ENCODE measurements at places on chromosomes 1 and 21. TPM values are rescaled to one million over a fixed set of nuclear protein-coding genes. Genes with fewer than 3 reads are reported as not detected.
A peak's percentile ranks its signal among the peaks of the same experiment; 100 is the strongest.

The HMGCS2 gene
- total RNA-seq, result not detected

- H3K27ac ChIP-seq, result peak overlapping the region; percentile 39
- H3K27me3 ChIP-seq, result no peaks in the 10 kb centered on the region
- DNase-seq, result no peak
- peaks cover 9% of the 10 kb centered on the region for H3K36me3 ChIP-seq
- peaks cover 7% of the 10 kb centered on the region for H3K4me1 ChIP-seq
Measured at GRCh38 chr1:161216945-161217712, 2.0 kb downstream of the FCER1G start.

The CYP4A11 gene
- total RNA-seq, result not detected

GRCh38 chr1:237709355-237709754, 181.4 kb downstream of the ZP4 start:
- H3K27me3 ChIP-seq, result peaks cover 13% of the 10 kb centered on the region
- H3K27ac ChIP-seq, result no peak overlapping the region
- H3K4me1 ChIP-seq, result no peaks in the 10 kb centered on the region

- H3K27me3 ChIP-seq, result no peaks in the 10 kb centered on the region
- no peak overlapping the region for H3K27ac ChIP-seq
- DNase-seq, result no peak
- no peak overlapping the region for H3K4me3 ChIP-seq
- H3K4me1 ChIP-seq, result peaks cover 27% of the 10 kb centered on the region
- no peaks in the 10 kb centered on the region for H3K36me3 ChIP-seq
Measured at GRCh38 chr1:9399510-9400424, 107.1 kb downstream of the SPSB1 start.

The FYB2 gene
- total RNA-seq, result not detected

- peaks cover 93% of the 10 kb centered on the region for H3K27me3 ChIP-seq
- no peak overlapping the region for H3K4me3 ChIP-seq
- no peaks in the 10 kb centered on the region for H3K36me3 ChIP-seq
- DNase-seq, result no peak
- no peak overlapping the region for H3K27ac ChIP-seq
Measured at GRCh38 chr1:111392042-111392441, 35.5 kb downstream of the OVGP1 start.

GRCh38 chr1:205391386-205391785, 30.5 kb downstream of the LEMD1 start:
- H3K4me1 ChIP-seq, result no peaks in the 10 kb centered on the region
- no peak overlapping the region for H3K27ac ChIP-seq
- DNase-seq, result no peak
- H3K27me3 ChIP-seq, result no peaks in the 10 kb centered on the region
- no peak overlapping the region for H3K4me3 ChIP-seq
- H3K36me3 ChIP-seq, result no peaks in the 10 kb centered on the region

DNA sequence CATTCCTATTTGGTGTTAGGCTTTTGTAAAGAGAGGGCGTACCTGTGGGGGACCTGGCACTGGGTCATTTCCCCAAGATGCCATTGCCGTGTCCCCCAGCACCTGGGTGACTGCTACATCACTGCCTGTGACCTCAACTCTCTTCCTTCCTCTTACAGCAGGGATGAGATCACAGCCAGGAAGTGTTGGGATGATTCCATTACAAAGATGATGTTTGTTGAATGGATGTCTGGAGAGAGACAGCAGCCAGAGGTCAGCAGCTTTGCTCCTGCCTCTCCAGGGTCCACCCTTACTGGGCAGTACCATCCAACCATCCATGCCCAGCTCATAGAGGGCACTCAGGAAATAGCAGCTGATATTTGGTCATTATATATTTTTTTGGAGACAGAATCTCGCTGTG, 35.1 kb downstream of the TMEM51 start:
- H3K27ac ChIP-seq, result no peak overlapping the region
- no peaks in the 10 kb centered on the region for H3K4me1 ChIP-seq
- H3K4me3 ChIP-seq, result no peak overlapping the region
- H3K27me3 ChIP-seq, result no peaks in the 10 kb centered on the region
- no peak for DNase-seq

GRCh38 chr1:216247937-216248336, 175.3 kb downstream of the USH2A start:
- no peak for DNase-seq
- H3K4me1 ChIP-seq, result no peaks in the 10 kb centered on the region
- H3K36me3 ChIP-seq, result no peaks in the 10 kb centered on the region
- H3K4me3 ChIP-seq, result no peak overlapping the region
- no peaks in the 10 kb centered on the region for H3K27me3 ChIP-seq

The WDR64 gene
- not detected for total RNA-seq

DNA sequence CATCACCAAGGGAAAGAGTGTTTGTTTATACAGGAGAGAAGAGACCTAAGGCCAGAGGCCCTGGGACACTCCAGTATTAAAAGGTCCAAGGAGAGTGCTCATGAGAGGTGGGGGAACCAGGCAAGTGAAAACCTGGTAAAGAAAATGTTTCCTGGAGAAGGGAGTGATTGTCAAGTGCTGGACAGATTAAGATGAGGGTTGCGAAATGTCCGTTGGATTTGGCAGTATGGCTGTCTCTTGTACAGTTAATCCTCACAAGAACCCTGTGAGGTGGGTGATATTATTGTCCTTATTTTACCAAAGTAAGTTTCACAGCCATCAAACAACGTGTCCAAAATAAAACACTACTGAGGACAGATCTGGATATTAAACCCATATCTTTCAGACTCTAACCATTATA, 44.2 kb downstream of the RPAP2 start:
- H3K4me1 ChIP-seq, result no peaks in the 10 kb centered on the region
- no peak overlapping the region for H3K27ac ChIP-seq
- H3K4me3 ChIP-seq, result no peak overlapping the region
- DNase-seq, result no peak
- no peaks in the 10 kb centered on the region for H3K27me3 ChIP-seq

The CNR2 gene
- not detected for total RNA-seq

The TGFBR3 gene
- total RNA-seq, result 1.6 TPM

DNA sequence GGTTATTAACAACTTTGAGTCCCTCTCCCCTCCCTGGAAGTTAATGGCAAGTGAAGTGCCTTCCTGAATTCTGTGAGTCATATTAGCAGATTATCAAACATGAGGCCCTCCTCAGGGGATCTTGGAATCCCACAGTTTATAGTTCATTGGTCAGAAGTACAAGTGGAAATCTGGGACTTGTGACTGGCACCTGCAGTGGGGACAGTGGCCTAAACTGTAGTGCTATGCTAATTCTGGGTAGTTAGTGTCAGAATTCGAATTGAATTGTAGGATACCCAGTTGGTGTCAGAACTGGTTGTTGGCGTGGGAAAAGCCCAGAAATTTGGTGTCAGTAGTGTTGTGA, 26.2 kb downstream of the ZYG11B start:
- DNase-seq, result no peak
- no peak overlapping the region for H3K4me3 ChIP-seq
- peaks cover 8% of the 10 kb centered on the region for H3K4me1 ChIP-seq
- no peaks in the 10 kb centered on the region for H3K27me3 ChIP-seq

The TDRD10 gene
- total RNA-seq, result not detected

GRCh38 chr1:248813546-248813945, 12.2 kb downstream of the SH3BP5L start:
- H3K27ac ChIP-seq, result no peak overlapping the region
- no peaks in the 10 kb centered on the region for H3K27me3 ChIP-seq
- no peak overlapping the region for H3K4me3 ChIP-seq
- DNase-seq, result no peak

The MPZ gene
- total RNA-seq, result 0.43 TPM

The CD52 gene
- 1.2 TPM for total RNA-seq

- no peak for DNase-seq
- H3K4me1 ChIP-seq, result no peaks in the 10 kb centered on the region
- H3K4me3 ChIP-seq, result no peak overlapping the region
- no peaks in the 10 kb centered on the region for H3K36me3 ChIP-seq
Measured at GRCh38 chr1:97164276-97164639, 442.7 kb downstream of the PTBP2 start.

GRCh38 chr1:48005253-48006117, 8.3 kb upstream of the TRABD2B start:
- DNase-seq, result no peak
- no peaks in the 10 kb centered on the region for H3K36me3 ChIP-seq
- no peak overlapping the region for H3K4me3 ChIP-seq
- H3K27ac ChIP-seq, result no peak overlapping the region

- H3K27ac ChIP-seq, result no peak overlapping the region
- no peak overlapping the region for H3K4me3 ChIP-seq
- no peak for DNase-seq
- 0 out of 2 replicates have a peak, but pooled peaks cover 7% of the 10 kb centered on the region for H3K27me3 ChIP-seq
- no peaks in the 10 kb centered on the region for H3K36me3 ChIP-seq
Measured at GRCh38 chr1:47967864-47968555, 29.2 kb downstream of the TRABD2B start.

DNA sequence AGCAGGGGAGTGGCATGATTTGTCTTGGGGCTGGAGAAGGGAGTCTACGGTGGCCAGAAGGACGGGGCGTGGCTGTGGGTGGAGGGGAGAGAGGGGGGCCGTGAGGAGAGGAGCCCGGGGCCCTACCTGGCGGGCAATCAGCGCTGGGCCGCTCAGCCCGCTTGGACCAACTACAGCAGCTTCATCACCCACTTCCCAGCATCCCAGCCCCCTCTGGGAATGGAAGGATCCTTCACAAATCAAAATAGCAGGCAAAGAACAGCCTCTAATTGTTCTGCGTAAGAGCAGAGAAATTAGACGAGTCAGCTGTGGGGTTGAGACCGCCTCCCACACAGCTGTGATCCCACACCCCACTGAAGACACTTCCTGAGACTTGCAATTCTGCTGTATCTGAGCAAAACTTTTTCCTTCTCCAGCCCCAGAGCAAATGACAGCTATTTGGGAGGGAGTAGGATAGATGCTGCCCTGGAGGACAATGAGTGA, 43.5 kb downstream of the OPRD1 start:
- H3K27ac ChIP-seq, result no peak overlapping the region
- no peaks in the 10 kb centered on the region for H3K4me1 ChIP-seq

DNA sequence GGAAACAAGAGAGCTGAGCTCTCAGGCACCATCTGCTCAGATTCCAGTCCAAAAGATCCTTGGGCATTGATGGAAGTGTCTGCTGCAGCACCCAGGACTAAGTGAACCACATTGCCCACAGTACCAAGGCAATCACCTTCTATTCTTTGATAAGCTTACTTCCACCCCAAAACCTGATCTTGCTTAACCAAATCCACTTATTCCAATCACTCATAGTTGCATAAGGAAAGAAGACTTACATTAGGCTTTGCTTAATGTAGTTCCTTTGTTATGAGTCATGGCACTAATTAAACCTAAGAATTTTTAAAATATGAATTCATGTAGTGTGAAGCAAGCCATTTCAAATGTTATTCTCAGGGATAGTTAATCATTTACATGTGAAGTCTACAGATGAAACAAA, 84.5 kb downstream of the UCHL5 start:
- no peak overlapping the region for H3K27ac ChIP-seq
- no peaks in the 10 kb centered on the region for H3K4me1 ChIP-seq
- no peaks in the 10 kb centered on the region for H3K36me3 ChIP-seq
- H3K4me3 ChIP-seq, result no peak overlapping the region
- no peaks in the 10 kb centered on the region for H3K27me3 ChIP-seq

- no peak overlapping the region for H3K27ac ChIP-seq
- H3K4me1 ChIP-seq, result no peaks in the 10 kb centered on the region
- no peaks in the 10 kb centered on the region for H3K27me3 ChIP-seq
- DNase-seq, result no peak
- H3K4me3 ChIP-seq, result no peak overlapping the region
Measured at GRCh38 chr21:27171707-27172106, 204.8 kb upstream of the ADAMTS5 start.

GRCh38 chr21:19853061-19853460, 1145.1 kb upstream of the NCAM2 start:
- H3K27ac ChIP-seq, result no peak overlapping the region
- H3K4me3 ChIP-seq, result no peak overlapping the region
- H3K27me3 ChIP-seq, result no peaks in the 10 kb centered on the region
- H3K36me3 ChIP-seq, result no peaks in the 10 kb centered on the region
- no peak for DNase-seq

- no peaks in the 10 kb centered on the region for H3K36me3 ChIP-seq
- no peaks in the 10 kb centered on the region for H3K4me1 ChIP-seq
- no peak for DNase-seq
- H3K4me3 ChIP-seq, result no peak overlapping the region
Measured at GRCh38 chr21:21045518-21045917, 47.3 kb downstream of the NCAM2 start.

GRCh38 chr1:145977016-145977415, 12.5 kb downstream of the POLR3GL start:
- H3K4me3 ChIP-seq, result no peak overlapping the region
- no peaks in the 10 kb centered on the region for H3K27me3 ChIP-seq
- H3K36me3 ChIP-seq, result no peaks in the 10 kb centered on the region
- DNase-seq, result no peak
- H3K27ac ChIP-seq, result no peak overlapping the region
- peaks cover 34% of the 10 kb centered on the region for H3K4me1 ChIP-seq

- H3K4me1 ChIP-seq, result 0 out of 2 replicates have a peak, but pooled peaks cover 3% of the 10 kb centered on the region
- no peak for DNase-seq
- H3K4me3 ChIP-seq, result no peak overlapping the region
- no peak overlapping the region for H3K27ac ChIP-seq
- H3K36me3 ChIP-seq, result no peaks in the 10 kb centered on the region
Measured at GRCh38 chr1:56824938-56825337, 5.7 kb upstream of the FYB2 start.

GRCh38 chr1:179305450-179305849, 11.9 kb downstream of the SOAT1 start:
- no peak overlapping the region for H3K4me3 ChIP-seq
- peaks cover 5% of the 10 kb centered on the region for H3K36me3 ChIP-seq

The CFAP74 gene
- 3.0 TPM for total RNA-seq
